GM23248 (cell line): ENCODE measurements at places on chromosomes 16 and 17. TPM values are rescaled to one million over a fixed set of nuclear protein-coding genes. Genes with fewer than 3 reads are reported as not detected.
A peak's percentile ranks its signal among the peaks of the same experiment; 100 is the strongest.

DNA sequence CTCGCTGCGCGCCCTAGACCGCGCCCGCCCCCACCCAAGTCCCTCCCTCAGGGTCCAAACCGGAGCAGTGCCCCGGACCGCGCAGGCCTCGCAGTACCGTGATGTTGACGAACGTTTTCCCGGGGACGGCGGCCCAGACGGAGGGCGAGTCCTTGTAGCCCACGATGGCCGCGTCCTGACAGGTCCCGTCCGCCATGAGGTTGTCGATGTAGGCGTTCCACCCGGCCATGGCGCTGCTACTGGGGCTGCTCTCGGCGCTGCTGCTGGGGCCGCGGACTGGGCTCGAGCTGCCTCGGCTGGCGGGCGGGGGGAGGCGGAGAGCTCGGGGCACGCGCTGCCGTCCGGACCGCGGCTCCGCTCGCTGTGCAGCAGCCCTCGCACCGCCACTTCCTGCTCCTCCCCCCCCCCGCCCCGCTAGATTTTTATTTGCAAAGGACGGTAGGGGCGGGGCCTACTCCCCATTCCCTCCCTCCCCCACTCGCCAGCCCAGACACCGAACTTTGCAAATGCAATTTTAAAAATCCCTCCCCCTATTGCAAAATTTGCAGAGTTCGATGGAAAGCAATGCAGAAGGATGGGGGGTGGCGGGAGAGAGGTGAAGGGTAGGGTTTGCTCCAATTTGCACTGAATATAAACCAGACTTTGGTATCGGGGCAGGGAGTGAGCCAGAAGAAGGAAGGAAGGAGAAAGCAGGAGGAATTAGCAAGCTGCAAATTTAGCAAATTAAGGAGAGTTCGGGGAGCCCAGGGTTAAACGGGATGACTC lies at the start of gene PFN1:
Gene PFN1 (minus strand): TSS at position 365 of the 765 bp plus-strand sequence. CDS start 136 bp downstream, at position 229.
- peak within 1 kb of the TSS; percentile 93 for H3K4me3 ChIP-seq
- peaks cover 11% of the 10 kb centered on the region for H3K36me3 ChIP-seq

GRCh38 chr17:27525316-27525715 lies 69.1 kb downstream of the KSR1 start:
- no peak overlapping the region for H3K4me3 ChIP-seq
- no peaks in the 10 kb centered on the region for H3K4me1 ChIP-seq
- no peak overlapping the region for H3K27ac ChIP-seq
- no peaks in the 10 kb centered on the region for H3K27me3 ChIP-seq

DNA sequence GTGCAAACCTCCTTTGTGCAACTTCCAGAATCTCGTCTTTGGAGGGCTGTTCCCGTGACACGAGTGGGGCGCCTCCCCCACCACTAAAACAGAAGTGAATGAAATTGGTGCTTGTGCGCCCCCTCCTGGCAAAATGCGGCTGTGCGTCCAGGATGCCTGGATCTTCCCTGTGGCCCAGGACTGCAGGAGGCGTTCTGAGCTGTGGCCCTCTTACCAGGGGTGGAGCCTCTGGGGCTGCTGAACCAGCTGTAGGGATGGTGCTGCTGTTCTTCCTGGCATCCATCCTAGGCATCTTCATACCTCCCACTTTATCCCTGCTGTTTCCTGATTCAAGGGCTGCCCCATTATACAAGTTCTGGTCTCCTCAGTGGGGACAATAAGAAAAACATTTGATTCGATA lies 18.5 kb upstream of the NAGLU start:
- peaks cover 47% of the 10 kb centered on the region for H3K4me1 ChIP-seq
- H3K4me3 ChIP-seq = peak overlapping the region; percentile 25; the same call in 1 of the 2 replicates
- H3K27ac ChIP-seq = peak overlapping the region; percentile 99
- H3K36me3 ChIP-seq = no peaks in the 10 kb centered on the region

GRCh38 chr16:1048442-1049112 lies 24.0 kb upstream of the SSTR5 start:
- H3K27me3 ChIP-seq = 0 out of 2 replicates have a peak, but pooled peaks cover 4% of the 10 kb centered on the region
- no peak overlapping the region for H3K4me3 ChIP-seq
- H3K4me1 ChIP-seq = no peaks in the 10 kb centered on the region

- H3K27ac ChIP-seq = no peak overlapping the region
- H3K27me3 ChIP-seq = no peaks in the 10 kb centered on the region
Measured at GRCh38 chr16:79163691-79164387, 436.7 kb downstream of the MAF start.

- H3K4me3 ChIP-seq = peak overlapping the region; percentile 98
- DNase-seq = peak; percentile 82
- H3K27me3 ChIP-seq = no peaks in the 10 kb centered on the region
- H3K27ac ChIP-seq = peak overlapping the region; percentile 100; the same call in 1 of the 2 replicates
Measured at GRCh38 chr16:30958175-30959079, 873 bp downstream of the SETD1A start.

- no peaks in the 10 kb centered on the region for H3K36me3 ChIP-seq
- peak overlapping the region; percentile 80 for H3K27ac ChIP-seq
- DNase-seq = peak; percentile 84
- H3K27me3 ChIP-seq = no peaks in the 10 kb centered on the region
Measured at GRCh38 chr16:12231666-12232065, 255.1 kb downstream of the SNX29 start.

GRCh38 chr17:7704601-7705268 lies at the start of gene EFNB3:
TSS of gene EFNB3 (plus strand) at chr17:7705202. CDS start at chr17:7705599, 397 bp downstream.
- peaks cover 12% of the 10 kb centered on the region for H3K4me1 ChIP-seq
- no peak within 1 kb of the TSS for H3K27ac ChIP-seq
- peak; percentile 54 for DNase-seq
- H3K4me3 ChIP-seq = peak within 1 kb of the TSS; percentile 77
- H3K36me3 ChIP-seq = no peaks in the 10 kb centered on the region

GRCh38 chr16:79451196-79451816 lies 149.2 kb downstream of the MAF start:
- no peaks in the 10 kb centered on the region for H3K27me3 ChIP-seq
- no peak for DNase-seq
- H3K27ac ChIP-seq = no peak overlapping the region

DNA sequence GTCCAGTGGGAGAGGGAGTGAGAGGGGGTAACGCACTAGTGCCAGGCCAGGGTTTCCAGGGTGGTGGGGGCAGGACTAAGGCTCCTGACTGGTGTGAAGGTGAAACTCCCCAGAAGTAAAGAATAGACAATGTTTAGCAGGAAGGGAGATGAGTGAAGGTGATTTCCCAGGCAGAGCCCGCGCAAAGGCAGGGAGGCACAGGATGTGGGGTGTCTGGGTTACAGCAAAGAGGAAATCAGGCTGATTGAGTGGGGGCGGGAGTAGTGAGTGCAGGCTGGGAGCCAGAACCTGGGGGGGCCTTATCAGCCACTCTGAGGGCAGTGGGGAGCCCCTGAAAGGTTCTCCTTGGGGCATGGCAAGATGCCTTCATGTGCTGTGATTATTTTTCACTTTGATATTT lies 167.5 kb downstream of the UTP18 start:
- no peaks in the 10 kb centered on the region for H3K36me3 ChIP-seq
- H3K4me1 ChIP-seq = no peaks in the 10 kb centered on the region
- H3K27me3 ChIP-seq = no peaks in the 10 kb centered on the region
- no peak for DNase-seq

GRCh38 chr17:71522383-71522782 lies 598.4 kb upstream of the SOX9 start:
- H3K4me1 ChIP-seq = peaks cover 19% of the 10 kb centered on the region
- no peak overlapping the region for H3K27ac ChIP-seq
- no peak overlapping the region for H3K4me3 ChIP-seq
- DNase-seq = peak; percentile 43
- H3K27me3 ChIP-seq = no peaks in the 10 kb centered on the region

GRCh38 chr17:79631640-79632431 lies 21.0 kb upstream of the RBFOX3 start:
- DNase-seq = no peak
- peaks cover 22% of the 10 kb centered on the region for H3K27me3 ChIP-seq
- H3K36me3 ChIP-seq = no peaks in the 10 kb centered on the region
- no peak overlapping the region for H3K4me3 ChIP-seq
- H3K27ac ChIP-seq = no peak overlapping the region

- peaks cover 3% of the 10 kb centered on the region for H3K4me1 ChIP-seq
- no peaks in the 10 kb centered on the region for H3K27me3 ChIP-seq
- DNase-seq = no peak
Measured at GRCh38 chr17:15485045-15485444, 17.6 kb upstream of the CDRT4 start.

- H3K27me3 ChIP-seq = no peaks in the 10 kb centered on the region
- no peak overlapping the region for H3K4me3 ChIP-seq
- no peak for DNase-seq
- no peaks in the 10 kb centered on the region for H3K36me3 ChIP-seq
- no peaks in the 10 kb centered on the region for H3K4me1 ChIP-seq
Measured at GRCh38 chr16:78462288-78463208, 363.1 kb downstream of the WWOX start.

DNA sequence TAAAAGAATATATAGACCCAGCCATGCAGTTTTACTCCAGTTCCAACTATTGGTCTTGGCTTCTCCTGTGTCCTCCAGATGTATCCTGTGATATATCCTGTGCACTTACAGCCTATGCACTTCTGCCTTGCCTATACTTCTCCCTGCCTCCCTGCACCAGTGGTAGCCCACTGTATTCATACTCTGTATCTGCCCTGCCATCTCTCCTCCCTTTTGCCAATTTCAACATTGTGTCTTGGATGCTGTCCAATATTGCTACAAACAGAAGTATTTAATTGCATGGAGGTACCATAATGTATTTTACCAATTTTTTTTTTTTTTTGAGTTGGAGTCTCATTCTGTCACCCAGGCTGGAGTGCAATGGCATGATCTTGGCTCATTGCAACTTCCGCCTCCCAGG lies 242.7 kb downstream of the HAPSTR1 start:
- H3K36me3 ChIP-seq = no peaks in the 10 kb centered on the region
- no peak overlapping the region for H3K4me3 ChIP-seq
- H3K27me3 ChIP-seq = no peaks in the 10 kb centered on the region
- no peak overlapping the region for H3K27ac ChIP-seq
- no peak for DNase-seq

GRCh38 chr16:23690771-23691482 lies 12.2 kb downstream of the PLK1 start:
- no peak overlapping the region for H3K4me3 ChIP-seq
- H3K27ac ChIP-seq = no peak overlapping the region
- peaks cover 22% of the 10 kb centered on the region for H3K36me3 ChIP-seq
- H3K27me3 ChIP-seq = no peaks in the 10 kb centered on the region

DNA sequence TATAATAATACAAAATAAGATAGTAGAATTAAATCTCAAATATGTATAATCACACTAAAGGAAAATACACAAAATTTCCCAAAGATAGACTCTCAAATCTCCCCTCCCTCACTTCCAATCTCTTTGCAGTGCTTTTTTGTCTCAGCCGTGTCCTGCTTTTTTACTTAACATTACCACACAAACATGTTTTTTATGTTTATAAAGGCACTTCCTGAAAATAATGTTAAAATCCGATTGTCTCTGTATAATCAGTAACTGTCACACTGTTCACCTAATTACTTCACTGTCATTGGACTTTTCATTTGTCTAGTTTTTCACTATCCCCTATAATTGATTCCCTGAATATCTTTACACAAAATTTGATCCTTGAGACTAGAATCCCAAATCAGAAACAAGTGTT lies 38.2 kb upstream of the ALDH3A2 start:
- H3K27ac ChIP-seq = no peak overlapping the region
- H3K4me3 ChIP-seq = no peak overlapping the region
- H3K36me3 ChIP-seq = no peaks in the 10 kb centered on the region
- DNase-seq = no peak

DNA sequence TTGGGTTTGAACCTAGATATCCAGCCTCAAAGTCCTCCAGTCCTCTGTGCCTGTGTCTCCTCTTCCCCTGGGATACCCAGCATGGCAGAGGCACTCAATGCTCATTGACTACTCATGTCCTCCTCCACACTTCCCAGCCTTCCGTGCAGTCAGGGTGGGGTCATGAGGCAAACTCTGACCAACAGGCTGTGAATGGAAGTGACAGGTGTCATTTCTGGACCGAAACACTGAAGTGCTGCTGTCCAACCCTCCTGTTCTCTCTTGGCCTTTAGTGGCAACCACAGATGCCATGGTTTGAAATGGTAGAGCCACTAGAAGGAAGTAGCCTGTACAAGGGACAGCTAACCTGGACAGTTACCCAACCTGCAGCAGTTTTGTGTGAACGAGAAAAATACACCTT lies 46.7 kb upstream of the MAP3K14 start:
- H3K4me1 ChIP-seq = peaks cover 9% of the 10 kb centered on the region; the same call in 1 of the 2 replicates
- no peaks in the 10 kb centered on the region for H3K36me3 ChIP-seq
- no peak for DNase-seq
- no peak overlapping the region for H3K4me3 ChIP-seq

GRCh38 chr16:74635303-74635702 lies 28.4 kb upstream of the GLG1 start:
- H3K4me1 ChIP-seq = no peaks in the 10 kb centered on the region
- no peak overlapping the region for H3K4me3 ChIP-seq
- H3K36me3 ChIP-seq = peaks cover 58% of the 10 kb centered on the region
- DNase-seq = no peak
- no peak overlapping the region for H3K27ac ChIP-seq
- no peaks in the 10 kb centered on the region for H3K27me3 ChIP-seq

DNA sequence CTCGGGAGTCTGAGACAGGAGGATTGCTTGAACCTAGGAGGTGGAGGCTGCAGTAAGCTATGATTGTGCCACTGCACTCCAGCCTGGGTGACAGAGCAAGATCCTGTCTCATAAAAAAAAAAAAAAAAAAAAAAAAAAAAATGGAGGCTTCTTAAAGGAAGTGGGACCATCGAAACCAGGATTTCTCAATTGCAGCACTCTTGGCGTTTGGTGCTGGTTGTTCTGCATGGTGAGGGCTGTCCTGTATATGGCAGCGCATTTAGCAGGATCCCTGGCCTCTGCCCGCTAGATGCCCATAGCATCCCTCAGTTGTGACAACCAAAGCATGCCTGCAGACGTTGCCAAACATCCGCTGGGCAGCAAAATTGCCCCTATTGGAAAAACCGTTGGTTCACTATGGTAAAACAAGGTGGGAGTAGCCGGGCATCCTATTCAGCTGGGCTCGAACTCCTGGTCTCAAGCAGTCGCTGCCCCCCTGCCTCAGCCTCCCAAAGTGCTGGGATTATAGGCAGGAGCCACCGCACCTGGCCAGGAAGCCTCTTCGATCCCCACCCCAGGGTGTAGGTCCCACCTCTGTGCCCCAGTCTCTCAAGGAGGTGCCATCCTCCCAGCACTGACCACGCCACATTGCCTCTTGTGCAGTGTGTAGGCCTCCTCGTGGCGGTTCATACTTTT lies 6.5 kb upstream of the NPIPB7 start:
- no peaks in the 10 kb centered on the region for H3K4me1 ChIP-seq
- no peaks in the 10 kb centered on the region; the same call in 1 of the 2 replicates for H3K36me3 ChIP-seq
- H3K27ac ChIP-seq = no peak overlapping the region
- DNase-seq = no peak
- H3K27me3 ChIP-seq = no peaks in the 10 kb centered on the region
- no peak overlapping the region for H3K4me3 ChIP-seq

- no peak overlapping the region for H3K4me3 ChIP-seq
- no peaks in the 10 kb centered on the region for H3K27me3 ChIP-seq
- DNase-seq = no peak
- H3K4me1 ChIP-seq = no peaks in the 10 kb centered on the region
- no peak overlapping the region for H3K27ac ChIP-seq
- H3K36me3 ChIP-seq = no peaks in the 10 kb centered on the region
Measured at GRCh38 chr17:82957469-82957795, 117.6 kb upstream of the ZNF750 start.

GRCh38 chr17:71380535-71380934 lies 740.3 kb upstream of the SOX9 start:
- H3K4me1 ChIP-seq = 0 out of 2 replicates have a peak, but pooled peaks cover 9% of the 10 kb centered on the region
- no peaks in the 10 kb centered on the region for H3K27me3 ChIP-seq
- no peak for DNase-seq
- no peak overlapping the region for H3K27ac ChIP-seq
- no peaks in the 10 kb centered on the region for H3K36me3 ChIP-seq

Gene OXLD1
- total RNA-seq = 19.9 and 49.3 TPM in 2 replicates

Gene CBFA2T3
- total RNA-seq = not detected in 2 replicates

Gene CBFB
- total RNA-seq = 53.3 and 63.2 TPM in 2 replicates

Gene UMOD
- not detected in 2 replicates for total RNA-seq

Gene KRT36
- not detected in 2 replicates for total RNA-seq

Gene C16orf86
- total RNA-seq = 2.1 and 6.6 TPM in 2 replicates

Gene HOXB3
- 1.9 and 4.8 TPM in 2 replicates for total RNA-seq

Gene CD300H
- total RNA-seq = not detected in 2 replicates

Gene ASPHD1
- 6.9 and 18.7 TPM in 2 replicates for total RNA-seq

Gene C16orf54
- total RNA-seq = not detected in 2 replicates

Gene SARM1
- 16.9 and 24.2 TPM in 2 replicates for total RNA-seq

Gene DNAI2
- not detected in 2 replicates for total RNA-seq
